NT2/D1 (cell line): ENCODE measurements at places on chromosomes 1 and 21.

DNA sequence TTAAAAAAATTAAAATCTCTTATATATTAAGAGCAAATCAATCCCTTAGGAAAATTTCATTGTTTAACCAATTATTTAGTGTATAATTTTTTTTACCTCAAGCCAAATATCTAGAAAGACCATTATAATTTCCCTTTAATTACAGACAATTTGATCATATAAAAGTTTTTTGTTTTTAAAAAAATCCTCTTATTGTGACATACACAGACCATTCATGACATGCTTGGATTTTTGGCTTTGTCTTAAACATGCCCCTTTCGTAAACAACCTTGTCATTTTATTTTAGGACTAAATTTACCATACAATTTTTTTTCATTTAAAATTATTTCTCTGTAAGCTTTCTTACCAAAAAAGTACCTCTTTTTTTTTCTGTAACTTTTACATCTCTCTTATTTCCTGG is 14.2 kb upstream of the CYP4B1 start:
- DNase-seq, result peak; percentile 25

- DNase-seq, result no peak
Observed at GRCh38 chr1:65509912-65510680, 89.6 kb downstream of the LEPR start.

- no peak for DNase-seq
Observed at GRCh38 chr1:212488436-212489283, 55.9 kb downstream of the NENF start.

- no peak for DNase-seq
Observed at GRCh38 chr1:4407851-4408250, 246.6 kb upstream of the AJAP1 start.

DNA sequence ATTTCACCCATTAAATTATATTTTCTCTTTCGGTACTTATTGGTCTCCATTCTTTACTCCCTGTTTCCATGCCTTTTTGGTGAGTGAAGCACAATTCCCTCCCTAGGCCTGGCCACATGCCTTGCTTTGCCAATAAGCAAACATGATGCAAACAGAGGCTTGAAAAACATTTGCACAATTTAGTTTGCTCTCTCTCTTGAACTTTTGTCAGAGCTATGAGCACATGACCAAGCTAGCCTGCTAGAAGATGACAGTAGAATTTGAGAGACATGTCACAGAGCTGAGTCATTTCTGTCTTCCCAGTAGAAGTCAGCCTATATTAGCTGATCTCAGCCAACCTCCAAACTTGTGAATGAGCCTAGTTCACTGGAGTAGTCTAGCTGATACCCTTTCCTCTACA is 24.6 kb downstream of the ANGPTL3 start:
- no peak for DNase-seq

DNA sequence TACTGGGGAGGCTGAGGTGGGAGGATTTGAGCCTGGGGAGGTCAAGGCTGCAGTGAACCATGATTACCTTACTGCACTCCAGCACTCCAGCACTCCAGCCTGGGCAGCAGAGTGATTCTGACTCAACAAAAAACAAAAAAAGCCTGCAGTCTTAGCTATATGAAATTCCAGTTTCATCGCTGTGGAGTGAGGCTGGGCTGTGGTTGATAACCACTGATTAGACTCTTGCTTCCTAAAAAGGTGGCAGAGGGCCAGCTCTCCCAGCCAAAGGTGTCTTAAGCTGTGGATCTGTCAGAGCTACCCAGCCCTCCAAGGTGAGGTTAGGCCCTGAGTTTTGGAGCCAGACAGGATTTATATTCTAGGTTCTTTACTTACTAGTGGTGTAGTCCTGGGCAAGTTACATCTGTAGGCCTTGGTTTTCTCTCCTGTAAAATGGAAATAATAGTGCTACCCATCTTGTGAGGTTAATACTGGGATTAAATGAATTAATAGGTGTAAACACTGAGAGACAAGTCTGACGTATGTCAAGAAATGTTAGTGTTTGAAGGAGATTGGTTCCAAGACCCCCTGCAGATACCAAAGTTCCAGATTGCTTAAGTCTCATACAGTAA is 35.9 kb downstream of the TMCC2 start:
- no peak for DNase-seq

DNA sequence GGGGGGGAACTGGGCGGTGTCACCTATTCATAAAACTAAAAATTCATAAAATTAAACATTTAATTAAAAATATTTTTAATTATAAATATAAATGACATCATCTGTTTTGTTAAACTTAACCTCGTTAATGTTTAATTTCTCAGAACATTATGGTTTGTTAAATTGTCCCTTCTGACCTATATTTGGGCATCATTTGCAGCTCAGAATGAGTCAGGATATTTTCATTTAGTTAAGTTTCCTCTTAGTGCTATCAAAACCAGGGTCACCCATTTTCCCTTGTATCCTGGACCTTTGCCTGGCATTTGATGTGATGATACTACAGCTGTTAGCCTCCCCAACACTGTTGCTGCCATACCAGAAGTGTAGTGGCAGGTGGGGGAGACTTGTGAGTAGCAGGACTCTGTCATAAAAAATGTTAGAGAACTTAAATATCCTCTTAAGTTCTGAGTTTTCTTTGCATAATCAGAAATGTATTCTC is 30.3 kb downstream of the TSNAX start:
- DNase-seq, result no peak

GRCh38 chr1:154813300-154813816 is 56.7 kb downstream of the KCNN3 start:
- peak; percentile 13 for DNase-seq

DNA sequence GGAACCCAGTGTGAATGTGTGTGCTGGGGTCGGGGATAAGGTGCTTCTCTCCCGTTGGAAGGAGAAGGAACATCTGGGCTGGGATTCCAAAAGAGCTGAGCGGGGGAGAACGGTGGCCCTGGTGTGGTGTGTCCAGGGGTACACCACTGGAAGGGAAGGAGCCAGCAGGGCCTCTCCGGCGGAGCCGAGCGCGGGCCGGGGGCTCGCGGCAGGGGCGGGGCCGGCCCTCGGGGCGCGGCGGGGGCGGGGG is 231 bp upstream of the RPS6KA1 start:
- DNase-seq, result no peak

GRCh38 chr1:246878551-246878950 is 53.2 kb downstream of the AHCTF1 start:
- DNase-seq, result no peak

GRCh38 chr1:64834734-64835133 is 89.9 kb downstream of the RAVER2 start:
- DNase-seq, result no peak

DNA sequence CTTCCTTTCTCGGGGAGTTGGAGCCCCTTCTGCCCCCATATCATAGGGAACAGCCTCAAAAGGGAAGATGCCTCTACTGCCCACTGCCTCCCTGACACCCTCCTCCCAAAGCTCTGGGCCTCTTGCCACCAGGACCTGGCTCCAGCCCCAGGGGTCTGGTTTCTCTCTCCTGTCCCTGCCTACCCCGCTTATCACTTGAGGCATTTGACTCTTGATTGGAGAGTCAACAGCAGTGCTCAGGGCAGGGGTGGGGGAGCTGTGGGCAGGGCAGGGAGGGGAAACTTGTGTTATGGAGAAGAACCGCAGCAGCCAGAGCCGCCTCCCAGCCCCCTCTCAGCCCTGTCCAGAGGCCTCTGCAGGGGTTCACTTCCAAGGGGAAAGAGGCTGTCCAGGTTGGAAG is 573 bp downstream of the TRIM63 start:
- peak; percentile 36 for DNase-seq

GRCh38 chr1:56125316-56125715 is 454.0 kb downstream of the PLPP3 start:
- DNase-seq, result no peak

GRCh38 chr1:145977486-145978470 is 13.3 kb downstream of the POLR3GL start:
- DNase-seq, result peak; percentile 89

DNA sequence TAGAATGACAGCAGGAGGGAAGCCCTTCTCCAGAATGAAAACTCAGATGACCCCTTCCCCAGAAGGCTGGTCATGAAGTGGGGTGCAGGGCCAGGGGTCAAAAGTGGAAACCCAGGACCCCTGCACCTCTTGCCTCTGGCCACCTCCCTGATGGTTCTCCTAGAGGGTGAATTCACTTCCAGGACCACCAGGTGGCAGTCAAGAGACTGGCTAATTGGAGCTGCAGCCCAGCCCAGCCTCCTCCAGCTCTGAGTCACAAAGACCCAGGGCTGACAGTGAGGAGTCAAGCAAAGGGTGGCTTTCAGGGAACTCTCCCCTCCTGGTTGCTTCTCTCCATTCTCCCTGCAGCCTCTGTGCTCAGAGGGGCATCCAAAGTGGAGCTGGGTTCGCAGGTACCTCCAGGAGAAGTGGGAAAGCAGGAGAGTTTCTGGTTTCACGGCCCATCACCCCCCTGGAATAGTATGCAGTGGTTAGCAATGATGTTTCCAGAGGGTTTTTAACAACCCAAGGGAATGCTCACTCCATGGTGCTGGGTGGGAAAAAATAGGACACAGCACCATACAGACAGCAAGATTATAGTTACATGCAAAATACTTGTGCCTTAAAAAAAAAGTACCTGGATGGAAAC is 6.1 kb upstream of the EPHB2 start:
- peak; percentile 51 for DNase-seq

DNA sequence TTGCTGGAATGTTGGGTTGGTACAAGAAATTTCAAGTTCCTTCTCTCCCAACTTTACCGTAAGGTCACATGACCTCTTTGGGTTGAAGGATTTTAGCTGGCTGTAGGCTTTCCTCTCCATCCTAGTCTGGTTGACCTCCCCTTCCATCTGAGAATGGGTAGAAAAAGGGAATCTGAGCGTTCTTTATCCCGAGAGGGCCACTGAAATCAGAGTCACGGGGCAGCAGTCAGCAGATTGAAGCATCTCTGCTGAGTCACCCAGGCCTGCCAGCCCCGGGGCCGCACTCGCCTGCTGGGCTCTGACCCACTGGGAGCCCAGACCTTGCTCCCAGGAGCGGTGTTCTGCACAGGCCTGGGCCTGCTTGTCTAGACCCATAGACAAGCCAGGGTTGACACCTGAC is 31.0 kb downstream of the TMCC2 start:
- DNase-seq, result no peak

- DNase-seq, result no peak
Observed at GRCh38 chr1:208221291-208221622, 22.9 kb downstream of the PLXNA2 start.

GRCh38 chr1:183044893-183045649 is 21.9 kb downstream of the LAMC1 start:
- DNase-seq, result no peak

GRCh38 chr21:43728467-43729390 is 9.8 kb downstream of the PDXK start:
- peak; percentile 89 for DNase-seq

DNA sequence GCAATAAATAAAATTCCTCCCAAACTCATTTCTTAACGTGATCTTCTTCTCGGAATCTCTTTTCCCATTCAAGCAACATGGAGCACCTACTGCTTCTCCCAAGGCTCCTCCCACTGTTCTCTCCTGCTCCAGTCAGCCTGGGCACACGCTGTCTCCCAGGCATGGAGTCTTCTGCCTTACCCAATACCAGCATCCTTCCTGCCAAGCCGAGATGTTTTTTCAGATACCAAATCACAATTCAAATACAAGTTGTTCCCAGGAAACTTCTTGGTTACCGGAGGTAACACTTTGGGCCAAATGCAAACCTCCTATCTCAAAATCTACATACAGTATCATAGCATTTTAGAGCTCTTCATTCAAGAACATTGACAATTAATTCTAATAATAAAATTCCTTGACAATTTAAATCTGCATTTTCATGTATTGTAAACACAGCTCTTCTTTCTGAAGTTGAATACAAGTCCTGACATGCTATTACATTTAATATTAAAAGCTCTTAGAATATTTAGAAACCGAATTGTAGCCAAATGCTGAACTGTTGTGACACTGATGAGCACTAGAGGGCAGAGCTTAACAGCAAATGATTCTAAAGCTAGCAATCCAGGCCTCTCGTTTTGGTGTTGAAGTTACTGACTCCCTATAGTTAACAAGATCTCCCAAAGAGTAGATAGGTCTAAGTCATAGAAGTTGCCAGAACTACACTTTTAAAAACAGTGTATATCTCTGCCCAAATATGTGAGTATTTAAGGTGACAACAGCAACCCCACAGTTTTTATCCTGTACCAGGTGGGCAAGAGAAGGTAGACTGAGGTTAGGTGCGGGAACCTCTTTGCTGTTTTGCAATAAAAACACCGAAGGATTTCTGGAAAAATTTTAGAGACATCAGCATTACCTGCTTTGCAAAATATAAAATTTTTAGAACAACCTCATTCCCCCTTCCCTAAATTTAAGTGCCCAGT is 52.3 kb downstream of the BCAR3 start:
- DNase-seq, result no peak

- no peak for DNase-seq
Observed at GRCh38 chr1:55313903-55314302, 98.7 kb upstream of the USP24 start.

DNA sequence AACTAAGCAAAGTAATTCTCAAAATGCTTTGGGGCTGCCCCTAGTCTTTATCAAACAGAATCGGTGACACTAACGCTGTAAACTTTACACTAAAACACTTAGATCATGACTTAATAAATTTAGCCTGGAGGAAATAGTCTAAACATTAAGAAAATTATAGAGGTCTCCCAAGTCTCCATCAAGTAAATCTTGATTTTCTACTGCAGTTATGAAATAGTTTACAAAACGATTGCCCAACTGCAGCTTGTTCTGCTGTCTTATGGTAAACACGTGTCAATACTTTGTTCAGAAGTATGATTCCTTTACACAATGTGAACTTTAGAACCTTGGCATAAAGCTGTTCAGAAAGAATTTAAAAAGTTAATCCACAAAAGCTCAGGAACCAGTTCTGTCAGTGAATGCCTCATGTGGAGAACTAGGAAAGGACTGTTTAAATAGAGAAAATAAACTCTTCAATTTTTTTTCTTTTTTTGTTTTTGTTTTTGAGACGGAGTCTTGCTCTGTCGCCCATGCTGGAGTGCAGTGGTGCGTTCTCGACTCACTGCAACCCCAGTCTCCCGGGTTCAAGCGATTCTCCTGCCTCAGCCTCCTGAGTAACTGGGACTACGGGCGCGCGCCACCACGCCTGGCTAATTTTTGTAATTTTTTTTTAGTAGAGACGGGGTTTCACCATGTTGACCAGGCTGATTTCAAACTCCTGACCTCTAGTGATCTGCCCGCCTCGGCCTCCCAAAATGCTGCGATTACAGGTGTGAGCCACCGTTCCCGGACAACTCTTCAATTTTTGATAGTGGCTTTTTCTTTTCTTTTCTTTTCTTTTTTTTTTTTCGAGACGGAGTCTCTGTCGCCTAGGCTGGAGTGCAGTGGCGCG is 1.6 kb downstream of the DDI2 start:
- DNase-seq, result no peak

- DNase-seq, result peak; percentile 47
Observed at GRCh38 chr1:90114521-90115141, 119.7 kb downstream of the ZNF326 start.

DNA sequence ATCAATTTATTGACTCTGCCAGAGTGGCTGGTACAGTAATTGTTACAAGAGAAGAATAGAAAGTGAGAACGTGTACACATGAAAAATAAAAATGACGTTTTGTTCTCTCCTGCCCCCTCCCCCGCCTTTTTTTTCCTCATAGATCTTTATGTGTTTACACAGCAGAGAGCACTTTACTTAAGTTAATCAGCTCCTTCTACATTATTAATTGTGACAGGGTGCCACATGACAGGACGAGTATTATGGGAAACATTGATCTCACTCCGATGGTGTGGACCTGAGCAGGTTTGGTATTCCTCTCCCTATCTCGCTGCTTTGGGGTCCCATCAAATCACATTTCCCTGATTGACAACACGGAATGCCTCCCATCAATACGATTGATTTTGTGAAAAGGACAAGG is 285.7 kb downstream of the TM2D1 start:
- no peak for DNase-seq

- no peak for DNase-seq
Observed at GRCh38 chr21:32278103-32278502, 746 bp downstream of the MIS18A start.
